ENCODE measurements at places on chromosomes 6 and 20. TPM values are rescaled to one million over a fixed set of nuclear protein-coding genes. Genes with fewer than 3 reads are reported as not detected.

Gene LRP11
- 34.3 TPM for total RNA-seq

Gene RAET1L
- total RNA-seq: not detected

Gene SNAP91
- not detected for total RNA-seq

Gene PGC
- total RNA-seq: 19.2 TPM

DNA sequence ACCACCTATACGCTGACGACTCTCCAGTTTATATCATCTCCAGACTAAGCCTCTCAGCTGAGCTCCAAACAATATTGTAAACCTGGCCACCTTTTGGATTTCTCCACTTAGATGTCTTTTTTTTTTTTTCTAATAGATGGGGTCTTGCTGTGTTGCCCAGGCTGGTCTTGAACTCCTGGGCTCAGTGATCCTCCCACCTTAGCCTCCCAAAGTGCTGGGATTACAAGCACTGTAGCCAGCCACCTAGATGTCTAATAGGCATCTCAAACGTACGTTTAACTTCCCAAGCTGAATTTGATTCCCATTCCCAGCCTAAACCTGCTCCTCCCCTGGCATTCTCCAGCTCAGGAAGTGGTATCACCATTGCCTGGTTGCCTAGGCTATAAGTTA lies 5.2 kb downstream of the DDR1 start:
- no peak for DNase-seq

DNA sequence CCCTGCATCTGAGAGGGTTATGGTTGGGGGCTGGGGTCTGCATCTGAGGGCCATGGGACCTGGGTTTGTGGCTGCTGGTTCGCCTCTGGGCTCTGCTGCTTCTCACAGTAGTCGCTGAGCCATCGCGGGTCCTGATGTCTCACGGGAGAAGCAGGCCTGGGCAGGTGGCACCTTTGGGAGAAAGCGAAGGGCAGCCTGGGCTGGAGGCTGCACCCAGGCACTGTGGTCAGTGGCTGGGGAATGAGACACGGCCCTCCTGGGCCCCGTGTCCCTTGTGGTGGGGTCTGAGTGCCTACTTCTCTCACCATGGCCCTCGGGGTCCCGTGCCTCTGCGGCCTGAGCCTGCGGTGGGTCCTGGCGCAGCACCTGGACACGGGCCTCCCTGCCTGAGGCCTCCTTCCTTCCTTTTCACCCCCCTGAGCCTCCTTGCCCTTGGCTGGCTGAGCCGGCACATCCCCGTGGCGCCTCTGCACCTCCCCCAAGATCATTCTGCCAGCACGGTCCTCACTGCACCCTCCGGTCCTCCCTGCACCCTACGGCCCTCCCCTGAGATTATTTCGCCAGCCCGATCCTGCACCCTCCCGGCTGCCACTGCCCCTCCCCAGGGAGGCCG lies 206.0 kb downstream of the ERMARD start:
- no peak for DNase-seq

DNA sequence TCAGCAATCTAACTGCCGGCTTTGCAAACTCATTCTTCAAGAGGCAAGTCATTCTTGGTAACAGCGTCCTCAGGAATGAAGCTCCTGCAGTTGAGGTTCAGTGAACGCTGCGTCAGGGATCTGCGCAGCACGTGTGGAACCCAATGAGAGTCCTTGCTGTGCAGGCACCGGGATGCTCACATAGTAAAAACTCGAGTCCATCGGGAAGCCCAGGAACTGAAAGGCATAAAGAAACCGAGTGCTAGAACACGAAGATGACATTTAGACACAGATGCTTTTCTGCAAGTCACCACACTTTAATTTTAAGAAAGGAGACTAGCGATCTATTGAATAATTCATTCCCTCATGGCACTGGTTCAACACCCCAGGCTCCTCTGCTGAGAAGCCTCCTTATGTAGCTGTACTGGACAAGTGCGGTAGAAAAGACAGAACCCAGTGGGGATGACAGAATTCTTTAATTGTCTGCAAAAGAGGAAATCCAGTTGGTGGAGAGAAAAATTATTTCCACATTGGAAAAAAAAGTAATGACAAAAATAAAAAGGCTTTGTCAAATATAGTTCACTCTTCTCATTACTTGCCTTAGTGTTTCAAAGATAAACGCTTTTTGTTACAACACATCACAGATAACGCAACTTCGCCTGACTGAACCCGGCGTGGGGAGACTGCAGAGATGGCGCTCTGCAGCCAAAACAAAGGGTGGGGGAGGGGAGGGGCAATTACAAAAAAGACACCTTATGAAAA lies 1.9 kb upstream of the AFDN start:
- DNase-seq: peak; percentile 85

DNA sequence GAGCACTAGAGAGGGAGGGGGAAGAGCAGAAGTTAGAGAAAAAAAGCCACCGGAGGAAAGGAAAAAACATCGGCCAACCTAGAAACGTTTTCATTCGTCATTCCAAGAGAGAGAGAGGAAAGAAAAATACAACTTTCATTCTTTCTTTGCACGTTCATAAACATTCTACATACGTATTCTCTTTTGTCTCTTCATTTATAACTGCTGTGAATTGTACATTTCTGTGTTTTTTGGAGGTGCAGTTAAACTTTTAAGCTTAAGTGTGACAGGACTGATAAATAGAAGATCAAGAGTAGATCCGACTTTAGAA lies 2.0 kb downstream of the ID4 start:
- no peak for DNase-seq

DNA sequence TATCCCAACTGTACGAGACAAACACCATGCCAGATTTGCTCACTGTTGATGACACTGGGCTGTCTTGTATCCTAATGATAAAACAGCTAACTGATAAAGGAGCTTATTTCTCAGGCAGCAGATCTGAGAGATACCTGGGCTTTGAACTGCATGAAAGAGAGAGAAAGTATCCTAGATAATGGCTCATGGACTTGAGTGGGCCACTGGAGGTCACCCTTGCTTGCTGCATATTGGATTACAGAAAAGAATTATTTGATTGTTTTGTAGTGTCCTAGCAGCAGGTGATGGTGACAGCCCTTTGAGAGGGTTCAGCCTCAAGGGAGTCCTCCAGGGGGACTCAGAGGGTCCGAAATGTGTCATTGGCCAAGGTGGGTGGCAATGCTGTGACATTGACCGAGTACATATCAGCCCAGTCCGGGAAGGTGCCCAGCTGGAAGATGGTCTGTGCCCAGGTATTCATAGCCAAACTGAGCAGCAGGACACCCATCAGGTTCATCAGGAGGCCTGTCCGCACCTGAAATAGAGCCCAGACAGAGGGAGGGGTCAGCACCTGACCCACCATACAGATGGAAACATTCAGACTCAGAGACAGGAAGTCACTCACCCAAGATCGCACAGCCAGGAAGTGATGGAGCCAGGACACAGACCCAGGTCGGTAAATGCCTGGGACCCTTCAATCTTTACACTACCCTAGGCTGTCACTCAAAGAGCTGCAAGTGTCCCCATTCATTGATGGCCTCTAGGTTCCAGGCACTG lies 9.4 kb upstream of the OCSTAMP start:
- DNase-seq: peak; percentile 12

DNA sequence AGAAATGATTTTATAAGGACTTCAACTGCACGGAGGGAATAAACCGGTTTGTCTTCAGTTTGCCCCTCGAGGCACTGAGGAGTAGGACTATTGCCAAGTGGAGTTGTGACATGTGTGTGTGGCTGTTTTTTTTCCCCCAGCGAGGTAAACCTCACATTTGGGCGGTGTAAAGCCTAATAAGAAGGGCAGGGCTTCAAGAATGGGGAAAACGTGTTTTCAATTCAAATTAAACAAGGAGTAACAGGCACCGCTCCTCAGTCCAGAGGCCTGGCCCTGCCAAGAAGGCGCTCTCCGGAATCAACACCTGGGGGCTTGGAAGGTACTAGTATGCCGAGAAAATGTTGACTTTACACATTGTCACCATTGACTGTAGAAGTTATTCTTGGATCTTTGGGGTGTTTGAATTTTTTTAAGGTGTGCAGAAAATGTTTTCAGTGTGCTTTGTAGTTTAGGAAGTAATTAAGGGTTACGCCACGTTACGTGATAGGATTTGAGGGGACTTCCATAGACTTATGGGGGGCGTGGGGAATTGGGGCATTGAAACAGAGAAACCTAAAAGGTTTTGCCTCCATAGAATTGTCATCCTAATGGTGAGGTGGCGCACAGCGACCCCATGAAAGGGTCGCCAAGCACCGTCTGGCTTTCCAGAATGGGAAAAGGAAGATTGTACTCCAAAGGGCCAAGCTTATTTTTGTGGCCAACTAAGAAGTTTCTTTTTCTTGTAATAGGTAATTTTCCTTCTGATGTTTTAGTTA lies 791 bp downstream of the ADGRG6 start:
- DNase-seq: peak; percentile 61

- DNase-seq: no peak
These were observed 38.0 kb downstream of the FOXA2 start for GRCh38 chr20:22546344-22546743.

- DNase-seq: no peak
These were observed 230.3 kb upstream of the CDYL start for GRCh38 chr6:4545893-4546292.

DNA sequence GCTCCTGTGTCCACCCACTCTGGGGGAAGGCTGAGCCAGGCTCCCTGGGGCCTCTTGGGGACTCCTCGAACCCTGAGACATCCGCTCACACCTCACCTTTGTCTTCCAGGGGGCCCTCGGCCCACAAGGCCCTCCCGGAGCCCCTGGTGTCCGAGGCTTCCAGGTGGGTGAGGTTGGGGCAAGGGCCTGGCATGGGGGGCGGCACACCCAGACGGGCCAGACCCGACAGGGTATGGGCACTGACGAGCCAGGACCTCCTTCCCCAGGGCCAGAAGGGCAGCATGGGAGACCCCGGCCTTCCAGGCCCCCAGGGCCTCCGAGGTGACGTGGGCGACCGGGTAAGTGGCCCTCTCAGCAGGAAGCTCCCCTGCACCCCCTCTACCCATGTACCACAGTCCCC lies 13.4 kb downstream of the COL9A3 start:
- no peak for DNase-seq

DNA sequence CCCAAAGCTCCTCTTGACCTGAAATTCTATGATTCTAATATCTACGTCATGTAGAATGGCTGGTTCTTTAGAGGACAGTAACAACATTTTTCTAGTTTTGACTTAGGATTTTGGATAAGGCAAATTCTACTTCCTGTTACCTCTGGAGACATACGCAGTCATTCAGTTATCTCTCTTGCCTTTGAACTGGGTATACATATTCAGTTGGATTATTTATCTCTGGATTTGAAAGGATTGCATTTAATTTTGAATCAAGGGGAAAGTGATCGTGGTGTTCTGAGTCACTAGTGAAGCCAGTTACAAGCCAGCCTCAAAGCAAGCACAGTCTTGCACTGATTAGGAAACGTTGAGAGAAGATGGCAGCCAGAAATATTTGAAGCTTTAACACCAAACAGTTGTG lies 35.3 kb upstream of the BCAS1 start:
- DNase-seq: no peak

DNA sequence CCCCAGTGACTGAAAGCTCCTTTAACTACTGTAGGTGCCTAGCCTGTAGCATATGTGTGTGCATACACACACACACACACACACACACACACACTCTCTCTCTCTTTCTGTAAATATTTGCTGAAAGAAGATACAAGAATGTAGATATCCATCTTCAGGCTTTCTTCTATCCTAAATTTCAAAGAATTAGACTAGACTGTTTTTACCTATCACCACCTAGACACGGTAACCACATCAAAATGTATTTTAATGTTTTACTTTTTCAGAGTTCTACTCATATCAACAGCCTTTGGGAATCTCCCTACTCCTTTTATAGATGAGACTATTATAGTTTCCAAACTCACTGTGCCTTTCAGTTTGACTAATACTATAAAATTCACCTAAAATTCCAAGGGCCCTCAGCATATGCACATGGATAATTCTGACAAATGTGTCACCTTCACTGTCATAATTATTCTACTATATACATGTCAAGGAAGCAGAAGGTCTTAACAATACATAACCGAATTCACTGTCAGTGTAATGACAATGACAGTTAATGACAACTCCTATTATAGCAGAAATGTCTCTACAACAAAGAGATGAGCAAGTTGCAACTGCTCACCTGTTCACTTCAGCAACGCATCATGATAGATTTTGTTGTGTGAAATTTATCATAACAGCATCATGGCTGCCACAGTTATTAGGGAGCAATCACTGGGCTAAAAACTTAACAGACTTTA lies 236.5 kb downstream of the GMPR start:
- DNase-seq: no peak

All from lung (tissue), 17 donors.